ENCODE measurements at places on chromosomes 6 and 20.

GRCh38 chr20:1186367-1186991 is 1.7 kb upstream of the TMEM74B start:
- DNase-seq: no peak

- DNase-seq: no peak
These were observed 79.2 kb downstream of the CHD6 start for GRCh38 chr20:41538810-41539596.

- DNase-seq: no peak
These were observed 44.9 kb upstream of the JAG1 start for GRCh38 chr20:10718661-10719060.

DNA sequence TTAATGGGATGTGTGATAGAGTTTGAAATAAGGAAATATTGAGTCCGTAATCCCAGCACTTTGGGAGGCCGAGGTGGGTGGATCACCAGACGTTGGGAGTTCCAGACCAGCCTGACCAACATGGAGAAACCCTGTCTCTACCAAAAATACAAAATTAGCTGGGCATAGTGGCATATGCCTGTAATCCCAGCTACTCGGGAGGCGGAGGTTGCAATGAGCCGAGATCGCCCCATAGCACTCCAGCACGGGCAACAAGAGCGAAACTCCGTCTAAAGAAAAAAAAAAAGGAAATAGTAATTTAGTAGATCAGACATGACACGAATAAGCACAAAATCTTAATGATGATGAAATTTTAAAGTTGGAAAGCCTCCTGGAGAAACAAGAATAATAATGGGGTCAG is 14.8 kb downstream of the GJA1 start:
- no peak for DNase-seq

- DNase-seq: no peak
These were observed 17.8 kb upstream of the HLA-DRB1 start for GRCh38 chr6:32607263-32607987.

DNA sequence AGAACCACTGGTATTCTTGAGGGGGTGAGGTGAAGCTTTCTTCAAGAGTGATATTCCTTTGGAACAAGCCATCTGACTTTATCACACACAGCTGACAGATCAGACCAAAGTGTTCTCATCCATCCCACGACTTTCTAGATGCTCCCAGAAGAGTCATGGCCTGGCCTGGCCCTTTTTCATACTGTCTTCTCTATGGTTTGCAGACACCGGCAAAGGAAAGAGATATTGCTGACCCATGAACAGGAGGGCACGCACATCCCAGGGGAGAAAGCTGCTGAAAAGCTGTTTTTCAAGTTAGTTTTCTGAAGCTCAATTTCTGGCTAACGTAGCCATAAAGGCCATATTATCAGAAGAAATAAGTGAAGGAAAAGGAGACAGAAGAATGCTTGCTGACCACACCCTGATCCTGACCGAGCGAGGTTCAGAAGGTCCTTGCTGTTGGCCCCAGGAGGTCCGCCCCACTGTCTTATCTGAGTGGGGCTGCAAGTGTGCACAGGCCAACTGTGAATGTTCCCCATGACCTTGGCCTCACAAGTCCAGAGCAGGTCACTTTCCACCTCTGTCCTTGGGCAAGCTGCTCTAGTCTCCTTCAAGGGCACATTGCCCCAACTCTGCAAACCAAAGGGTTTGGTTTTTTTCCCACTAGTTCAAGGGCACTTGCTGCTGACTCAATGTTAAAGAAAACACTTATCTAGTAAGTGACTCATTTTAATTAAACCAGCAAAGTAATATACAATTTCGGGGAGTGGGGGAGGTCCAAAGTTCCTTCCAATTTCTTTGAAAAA is 2.0 kb downstream of the ACSS1 start:
- DNase-seq: no peak

DNA sequence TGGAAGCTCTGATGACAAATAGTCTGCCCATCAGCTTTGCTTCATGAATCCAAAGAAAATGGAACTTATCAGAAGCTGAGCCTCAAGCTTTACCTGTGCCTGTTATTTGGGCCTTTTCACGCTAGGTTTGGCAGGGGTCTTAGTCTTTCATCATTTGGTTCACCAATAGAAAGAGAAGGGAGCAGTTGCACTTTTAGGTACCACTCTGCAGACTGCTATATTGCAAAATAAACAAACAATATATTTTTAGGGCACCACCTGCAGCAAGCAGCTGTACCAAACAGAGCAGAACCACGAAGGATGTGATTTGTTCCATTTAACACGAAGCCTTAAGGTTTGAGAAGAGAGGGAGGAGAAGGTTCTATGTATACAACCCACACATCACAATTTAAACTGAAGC is 291.4 kb upstream of the RNF217 start:
- no peak for DNase-seq

GRCh38 chr6:158039571-158040050 is 57.9 kb downstream of the SYNJ2 start:
- DNase-seq: no peak

GRCh38 chr6:135334169-135334568 is 153.1 kb downstream of the MYB start:
- no peak for DNase-seq

DNA sequence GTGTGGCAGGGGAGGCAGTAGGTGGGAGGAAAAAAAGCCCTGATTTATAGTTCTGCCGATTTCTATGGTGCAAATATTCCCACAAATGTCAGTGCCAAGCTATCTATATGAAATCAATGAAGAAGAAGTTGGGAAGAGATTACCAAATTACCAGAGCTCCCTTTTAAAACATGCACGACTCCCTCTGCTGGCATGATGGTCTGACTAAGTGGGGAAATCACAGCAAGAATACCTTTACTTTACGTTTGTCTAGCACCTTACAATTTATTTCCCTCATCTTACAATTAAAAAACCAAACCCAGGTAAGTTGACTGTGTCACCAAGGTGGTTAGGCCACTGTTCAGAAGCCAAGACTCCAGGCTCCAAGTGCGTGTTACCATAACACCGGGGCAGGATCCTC is 55.6 kb downstream of the AGPAT4 start:
- DNase-seq: no peak

GRCh38 chr6:33297406-33297955 is 1.3 kb downstream of the RGL2 start:
- no peak for DNase-seq

GRCh38 chr20:4844751-4845465 is 123.2 kb downstream of the PRND start:
- no peak for DNase-seq

DNA sequence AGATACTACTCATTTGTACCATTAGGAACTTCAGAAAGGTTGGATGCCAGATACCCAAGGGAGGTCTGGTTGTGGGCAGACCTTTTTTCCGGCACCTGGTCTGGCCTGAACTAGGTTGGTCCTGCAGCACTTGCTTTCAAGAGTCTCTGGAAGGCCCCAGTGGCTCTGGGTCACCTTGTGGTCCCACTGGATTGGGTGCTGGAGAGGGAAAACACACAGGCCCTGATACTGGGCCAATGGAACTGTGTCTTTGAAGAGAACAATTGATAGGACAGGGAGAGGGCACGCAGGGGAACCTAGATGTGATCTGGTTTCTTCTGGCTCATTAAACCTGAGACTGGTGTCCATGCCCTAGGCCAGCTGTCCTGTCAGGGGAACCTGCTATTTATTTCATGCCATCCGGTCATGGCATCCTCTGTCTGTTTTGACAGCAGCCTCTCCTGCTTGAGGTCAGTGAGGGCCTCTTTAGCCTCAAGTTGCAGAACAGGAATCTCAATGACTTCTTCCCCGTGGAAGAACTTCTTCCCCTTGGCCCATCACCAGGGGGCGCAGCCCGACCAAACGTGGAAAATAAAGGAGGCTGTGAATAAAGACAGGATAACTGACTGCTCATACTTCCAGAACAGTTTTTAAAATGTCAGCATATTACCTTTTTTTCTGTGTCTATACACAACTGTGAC is 25.0 kb downstream of the TAF8 start:
- no peak for DNase-seq

- DNase-seq: no peak
These were observed 865.3 kb upstream of the GJE1 start for GRCh38 chr6:141267420-141267819.

DNA sequence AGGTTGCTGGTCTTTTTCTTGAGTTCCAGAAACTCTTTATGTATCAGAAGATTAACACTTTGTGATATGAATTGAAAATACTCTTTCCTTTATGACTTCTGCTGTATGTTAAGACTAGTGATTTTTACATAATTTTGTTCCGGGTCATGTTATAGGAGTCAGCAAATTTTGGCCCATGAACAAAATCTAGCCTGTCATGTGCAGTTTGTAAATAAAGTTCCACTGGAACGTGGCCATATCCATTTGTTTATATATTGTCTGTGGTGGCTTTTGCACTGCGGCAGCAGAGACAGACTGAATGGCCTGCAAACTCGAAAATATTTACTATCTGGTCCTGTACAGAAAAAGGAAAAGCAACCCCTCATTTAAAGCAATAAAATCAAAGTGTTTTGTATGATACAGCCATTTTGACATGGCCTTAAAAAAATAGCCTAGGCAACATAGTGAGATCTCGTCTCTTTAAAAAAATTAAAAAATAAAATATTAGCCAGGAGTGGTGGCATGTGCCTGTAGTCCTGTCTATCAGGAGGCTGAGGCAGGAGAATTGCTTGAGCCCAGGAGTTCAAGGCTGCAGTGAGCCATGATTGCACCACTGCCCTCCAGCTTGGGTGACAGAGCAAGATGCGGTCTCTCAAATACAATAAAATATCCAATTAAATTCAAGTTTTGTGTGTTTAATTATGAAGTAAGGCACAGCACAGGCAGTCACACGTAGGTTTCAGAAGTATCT is 36.9 kb downstream of the SNX9 start:
- DNase-seq: no peak

GRCh38 chr6:11358904-11359830 is 126.7 kb upstream of the NEDD9 start:
- DNase-seq: no peak

DNA sequence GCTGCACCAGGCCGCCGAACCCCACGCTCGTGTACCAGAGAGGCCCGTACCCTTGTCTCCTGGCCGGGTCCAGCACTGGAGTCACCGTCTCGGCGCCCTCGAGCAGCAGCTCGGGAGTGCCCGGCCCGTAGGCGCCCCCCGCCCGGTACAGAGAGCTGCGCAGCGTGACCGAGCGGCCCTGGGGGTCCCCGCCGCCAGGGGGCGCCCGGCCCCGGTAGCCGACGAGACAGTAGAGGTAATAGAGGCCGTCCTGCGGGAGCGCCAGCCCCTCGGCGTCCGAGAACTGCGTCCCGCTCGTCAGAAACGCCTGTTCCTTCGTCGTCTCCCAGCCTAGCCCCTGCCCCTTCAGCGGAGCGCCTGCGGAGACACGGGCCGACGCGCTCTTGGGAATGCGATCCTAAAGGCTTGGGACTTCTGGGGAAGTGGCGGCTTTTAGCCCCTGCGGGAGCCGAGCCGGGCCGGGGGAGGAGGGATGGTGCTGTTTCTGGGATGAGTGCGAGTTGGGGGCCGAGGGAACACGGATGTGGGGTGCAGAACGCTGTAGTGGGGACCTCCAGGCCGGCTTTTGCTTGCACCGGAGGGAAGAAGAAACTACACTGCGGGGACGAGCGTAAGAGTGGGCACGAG is 1.3 kb downstream of the LTB start:
- DNase-seq: no peak

GRCh38 chr6:140993515-140993914 is 1139.2 kb upstream of the GJE1 start:
- DNase-seq: no peak

DNA sequence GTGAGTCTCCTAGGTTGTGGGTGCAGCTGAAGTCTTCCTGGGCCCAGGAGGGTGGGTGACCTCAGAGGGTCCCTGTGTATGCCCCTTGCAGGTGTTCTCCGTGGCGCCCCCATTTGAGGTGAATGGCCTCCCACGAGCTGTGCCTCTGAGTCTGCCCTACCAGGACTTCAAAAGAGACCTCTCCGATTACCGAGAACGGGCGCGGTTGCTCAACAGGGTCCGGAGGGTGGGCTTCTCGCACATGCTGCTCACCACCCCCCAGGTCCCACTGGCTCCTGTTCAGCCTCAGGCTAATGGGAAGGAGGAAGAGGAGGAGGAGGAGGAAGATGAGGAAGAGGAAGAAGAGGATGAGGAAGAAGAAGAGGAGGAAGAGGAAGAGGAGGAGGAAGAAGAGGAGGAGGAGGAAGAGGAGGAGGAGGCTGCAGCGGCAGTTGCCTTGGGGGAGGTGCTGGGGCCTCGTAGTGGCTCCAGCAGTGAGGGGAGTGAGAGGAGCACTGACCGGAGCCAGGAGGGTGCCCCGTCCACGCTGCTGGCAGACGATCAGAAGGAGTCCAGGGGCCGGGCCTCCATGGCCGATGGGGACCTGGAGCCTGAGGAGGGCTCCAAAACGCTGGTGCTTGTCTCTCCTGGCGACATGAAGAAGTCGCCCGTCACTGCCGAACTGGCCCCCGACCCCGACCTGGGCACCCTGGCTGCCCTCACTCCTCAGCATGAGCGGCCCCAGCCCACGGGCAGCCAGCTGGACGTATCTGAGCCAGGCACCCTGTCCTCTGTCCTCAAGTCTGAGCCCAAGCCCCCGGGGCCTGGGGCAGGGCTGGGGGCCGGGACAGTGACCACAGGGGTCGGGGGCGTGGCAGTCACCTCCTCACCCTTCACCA is 15.2 kb upstream of the SLC22A7 start:
- no peak for DNase-seq

DNA sequence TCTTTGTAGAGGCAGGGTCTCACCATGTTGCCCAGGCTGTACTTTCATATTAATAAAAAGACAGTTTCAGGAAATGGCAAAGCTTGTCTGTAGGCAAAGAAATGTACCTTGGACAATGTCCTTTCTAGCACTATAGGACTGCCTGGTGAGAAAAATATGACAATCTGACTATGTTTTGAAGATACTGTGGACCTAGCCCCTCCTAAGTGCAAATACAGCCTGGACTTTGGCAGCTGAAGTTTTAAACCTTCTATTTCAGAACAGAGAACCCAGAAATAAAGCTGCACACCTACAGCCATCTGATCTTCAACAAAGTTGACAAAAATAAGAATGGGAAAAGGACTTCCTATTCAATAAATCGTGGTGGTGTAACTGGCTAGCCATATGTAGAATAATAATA is 18.9 kb upstream of the IL17A start:
- DNase-seq: no peak

GRCh38 chr6:125193208-125193607 is 39.6 kb downstream of the TPD52L1 start:
- DNase-seq: no peak

DNA sequence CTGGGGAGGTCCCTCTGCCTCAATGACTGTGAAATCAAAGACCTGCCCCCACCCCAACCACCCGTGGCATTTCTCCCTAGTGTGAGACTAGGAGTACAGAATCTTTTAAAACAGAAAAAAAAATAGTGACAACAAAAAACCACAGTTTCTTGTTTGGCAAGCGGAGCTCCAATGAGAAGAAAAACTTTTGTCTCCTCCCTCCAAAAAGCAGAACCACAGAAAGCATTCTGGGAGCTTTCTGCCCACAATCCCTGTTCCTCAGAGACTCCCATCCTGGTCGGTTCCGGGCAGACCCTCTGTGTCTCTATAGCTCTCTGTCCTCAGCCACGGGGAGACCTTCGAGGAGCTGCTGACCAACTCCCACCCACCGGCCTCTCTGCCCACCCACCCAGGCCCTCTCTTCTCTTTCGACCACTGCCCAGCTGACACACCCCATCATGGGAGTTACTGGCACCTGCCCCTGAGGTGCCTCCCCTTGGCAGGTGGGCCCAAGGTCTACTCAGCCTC is 4.9 kb downstream of the PREX1 start:
- DNase-seq: no peak

All from cortex of kidney (tissue), 1 donor.